ENCODE measurements at places on chromosomes 3 and 15.

DNA sequence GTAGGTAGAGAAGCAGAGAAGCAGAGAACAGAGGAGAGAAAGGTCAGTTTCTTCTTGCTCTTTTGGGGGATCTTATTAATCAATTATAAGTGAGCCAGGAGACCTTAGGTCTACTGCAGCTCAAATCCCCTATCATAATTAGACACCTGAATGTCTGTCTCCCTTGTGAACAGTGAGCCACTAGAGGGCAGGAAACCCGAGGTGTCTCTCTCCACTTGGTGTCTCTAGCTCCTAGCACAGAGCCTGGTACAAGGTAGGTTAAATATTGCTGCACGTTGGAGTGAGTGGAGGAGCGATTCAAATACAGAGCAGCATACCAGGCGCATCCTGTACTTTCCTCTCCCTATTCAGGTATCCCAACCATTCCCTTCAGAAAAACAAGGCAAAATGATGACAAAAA is 2.0 kb upstream of the ST8SIA2 start:
- DNase-seq, result peak; percentile 52

DNA sequence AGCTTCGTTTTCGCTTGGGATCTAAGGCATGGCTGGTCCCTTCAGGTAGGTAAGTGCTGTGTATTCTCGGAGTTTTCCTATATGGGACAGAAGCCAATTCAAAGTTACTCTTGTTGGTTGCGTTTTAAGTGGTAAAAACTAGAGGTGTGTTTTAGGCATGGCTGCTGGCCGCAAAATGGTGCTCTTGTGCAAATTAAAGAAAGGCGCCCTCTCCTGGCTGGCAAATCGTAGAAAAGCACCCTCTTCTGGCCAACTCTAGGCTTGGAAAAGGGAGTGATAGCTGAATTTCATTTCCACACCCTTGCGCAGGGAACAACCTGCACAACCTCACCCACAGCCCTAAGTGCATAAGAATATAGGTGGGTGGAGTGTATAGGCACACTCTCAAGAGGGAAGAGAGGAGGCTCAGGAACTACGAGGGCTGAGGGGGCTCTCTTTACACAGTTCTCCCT is 23.5 kb downstream of the DRD3 start:
- DNase-seq, result peak; percentile 12

GRCh38 chr3:188370081-188370830 is 216.3 kb downstream of the LPP start:
- no peak for DNase-seq

DNA sequence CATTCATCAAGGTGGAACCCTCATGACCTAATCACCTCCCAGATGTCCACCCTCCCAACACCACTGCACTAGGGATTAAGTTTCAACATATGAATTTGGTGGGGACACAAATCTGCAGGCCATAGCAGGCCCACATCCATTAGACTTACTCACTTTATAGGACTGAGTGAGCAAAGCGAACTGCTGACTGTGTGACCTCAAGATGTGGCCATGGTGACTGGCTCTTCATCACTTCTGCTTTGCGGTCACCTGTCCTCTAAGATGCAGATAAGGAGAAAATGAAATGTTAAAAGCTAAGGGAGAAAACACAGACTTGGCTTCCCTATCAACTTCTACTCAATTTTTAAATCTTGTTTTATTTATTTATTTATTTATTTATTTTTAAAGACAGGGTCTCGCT is 14.5 kb upstream of the DCP1A start:
- no peak for DNase-seq

DNA sequence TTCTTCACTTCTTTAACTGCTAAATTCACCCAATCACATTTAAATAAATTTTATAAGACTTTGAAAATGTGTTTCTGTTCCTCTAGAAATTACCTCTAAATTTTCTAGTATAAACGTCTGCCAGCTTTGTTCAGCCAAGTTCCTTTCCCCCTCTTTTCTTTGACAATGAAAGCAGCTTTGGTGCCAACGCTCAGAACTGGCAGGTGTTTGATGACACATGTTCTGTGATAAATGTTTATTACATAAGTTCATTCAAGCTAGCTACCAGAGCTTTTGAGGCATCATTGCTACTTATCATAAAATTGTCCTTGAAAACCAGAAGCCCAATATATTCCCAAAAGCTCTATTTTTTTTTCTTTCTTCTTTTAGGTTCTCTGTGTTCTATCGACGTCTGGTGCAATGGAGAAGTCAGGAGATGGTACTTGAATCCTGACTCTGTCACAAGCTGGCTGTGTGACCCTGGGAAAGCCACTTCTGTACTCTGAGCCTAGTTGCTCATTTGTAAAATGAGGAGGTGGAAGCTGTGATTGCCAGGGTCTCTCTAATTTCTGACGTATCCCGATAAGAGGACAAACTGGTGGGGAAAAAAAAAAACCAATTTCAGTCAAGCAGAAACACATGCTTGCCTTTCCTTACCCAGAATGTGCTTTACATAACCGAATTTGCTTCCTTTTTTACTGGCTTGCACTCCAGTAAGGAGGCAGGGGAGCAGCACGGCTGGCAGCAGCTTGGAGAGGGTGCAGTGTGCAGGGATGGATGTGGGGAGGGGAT is 187.1 kb upstream of the LPP start:
- DNase-seq, result no peak

GRCh38 chr15:35505809-35506208 is 40.2 kb downstream of the DPH6 start:
- no peak for DNase-seq

- no peak for DNase-seq
Measured at GRCh38 chr15:81830520-81830919, 215.3 kb downstream of the MEX3B start.

DNA sequence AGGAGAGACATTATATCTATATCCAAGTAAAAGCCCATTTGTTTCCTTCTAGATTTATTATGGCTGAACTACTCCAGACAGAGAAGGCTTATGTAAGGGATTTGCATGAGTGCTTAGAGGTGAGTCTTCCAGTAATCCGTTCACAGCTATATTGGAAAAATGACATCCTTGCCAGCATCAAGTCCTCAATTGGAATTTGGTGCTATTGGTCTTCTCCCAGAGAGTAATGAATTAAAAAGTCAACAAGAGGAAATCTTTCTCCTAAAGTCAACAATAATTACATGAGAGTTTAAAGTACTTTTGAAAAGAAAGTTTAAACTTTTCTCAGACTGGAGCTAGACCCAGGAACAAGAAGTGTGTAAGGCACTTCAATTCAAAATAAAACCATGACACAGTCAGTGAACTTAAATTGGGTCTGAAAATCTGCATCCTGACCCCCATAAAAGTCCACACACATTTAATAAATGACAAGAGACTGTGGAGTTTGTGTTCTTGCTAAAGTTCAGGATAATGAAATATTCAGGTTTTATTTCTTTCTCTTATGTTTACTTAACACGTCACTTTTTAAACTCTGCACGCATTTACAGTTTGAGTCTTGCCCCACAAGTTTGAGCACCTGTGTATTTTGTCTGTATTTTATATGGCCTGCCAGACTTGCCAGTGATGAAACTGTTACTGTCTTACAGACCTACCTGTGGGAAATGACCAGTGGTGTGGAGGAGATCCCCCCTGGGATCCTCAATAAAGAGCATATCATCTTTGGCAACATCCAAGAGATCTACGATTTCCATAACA is 268.2 kb upstream of the UMPS start:
- DNase-seq, result no peak

DNA sequence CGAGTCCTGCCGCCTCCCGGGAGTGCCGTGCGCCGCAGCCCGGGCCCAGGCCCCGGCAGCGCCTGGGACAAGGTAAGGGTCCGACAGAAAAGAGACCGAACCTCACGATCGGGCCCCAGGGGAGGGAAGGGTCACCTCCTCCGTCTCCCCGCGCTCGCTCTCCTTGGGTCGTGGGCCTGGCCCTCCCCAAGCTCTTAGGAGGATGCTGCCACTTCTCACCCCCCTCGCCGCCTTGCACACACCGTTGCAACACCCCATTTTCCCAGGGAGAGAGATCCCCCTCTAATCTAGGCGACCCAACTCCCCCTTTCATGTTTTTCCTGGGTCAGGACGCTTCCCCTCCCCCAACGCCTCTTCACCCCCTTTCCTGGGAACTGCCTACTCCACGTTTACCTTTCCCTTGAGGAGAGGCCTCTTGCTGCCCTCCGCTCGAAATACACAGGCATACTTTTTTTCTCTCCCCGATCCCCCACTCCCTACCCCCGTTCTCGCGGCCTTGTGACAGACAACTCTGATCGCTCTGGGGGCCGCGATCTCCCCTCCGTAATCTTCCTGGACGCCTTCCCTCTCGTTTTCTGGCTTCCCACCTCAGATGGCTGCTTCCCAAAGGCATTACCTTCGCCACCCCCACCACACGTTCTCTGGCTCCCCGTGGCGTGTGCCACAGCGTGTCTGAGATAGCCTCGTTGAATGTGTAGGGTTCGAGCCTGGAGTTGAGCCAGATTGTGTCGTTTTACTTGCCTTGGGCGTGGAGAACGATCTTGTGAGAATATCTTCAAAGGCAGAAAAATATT is 688 bp downstream of the SETD5 start:
- peak; percentile 46 for DNase-seq

DNA sequence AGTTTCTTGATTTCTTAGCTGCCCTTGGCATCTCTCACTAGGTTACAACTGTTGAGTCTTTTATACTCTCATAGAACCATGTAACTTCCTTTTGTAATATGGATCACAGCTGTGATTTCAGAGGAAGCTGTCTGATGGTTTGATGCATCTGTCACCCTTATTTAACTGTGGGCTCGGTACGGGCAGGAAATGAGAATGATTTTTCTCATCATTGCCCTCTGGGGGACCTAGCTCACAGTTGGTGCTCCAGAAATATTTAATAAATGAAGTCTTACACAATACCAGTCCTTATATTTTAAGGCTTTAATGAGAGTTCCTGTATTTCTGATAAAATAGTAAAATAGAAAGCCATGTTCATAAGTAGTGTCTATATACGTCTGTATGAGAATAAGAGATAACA is 151.2 kb downstream of the EBLN2 start:
- DNase-seq, result no peak

- DNase-seq, result no peak
Measured at GRCh38 chr3:12229146-12229851, 59.6 kb upstream of the PPARG start.

GRCh38 chr3:37130448-37130847 is 43.9 kb downstream of the LRRFIP2 start:
- no peak for DNase-seq

DNA sequence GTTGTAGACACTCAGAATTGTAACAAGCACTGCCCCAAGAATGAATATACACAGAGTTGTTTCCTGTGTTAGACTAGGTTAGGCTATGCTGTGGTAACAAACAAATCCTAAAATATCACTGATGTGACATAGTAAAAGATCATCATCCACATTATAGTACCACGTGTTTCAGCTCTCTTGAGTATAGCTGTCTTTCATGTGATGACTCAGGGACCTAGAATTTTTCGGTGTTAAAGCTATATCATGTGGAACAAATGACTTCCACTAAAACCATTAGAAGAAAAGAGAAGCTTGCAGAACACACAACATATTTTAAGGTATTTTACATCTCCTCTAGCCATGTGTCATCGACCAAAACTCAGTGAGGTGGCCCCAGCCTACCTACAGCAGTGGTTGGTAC is 307.9 kb upstream of the RBMS3 start:
- peak; percentile 64 for DNase-seq

- no peak for DNase-seq
Measured at GRCh38 chr3:112394003-112394640, 61.2 kb downstream of the CD200 start.

DNA sequence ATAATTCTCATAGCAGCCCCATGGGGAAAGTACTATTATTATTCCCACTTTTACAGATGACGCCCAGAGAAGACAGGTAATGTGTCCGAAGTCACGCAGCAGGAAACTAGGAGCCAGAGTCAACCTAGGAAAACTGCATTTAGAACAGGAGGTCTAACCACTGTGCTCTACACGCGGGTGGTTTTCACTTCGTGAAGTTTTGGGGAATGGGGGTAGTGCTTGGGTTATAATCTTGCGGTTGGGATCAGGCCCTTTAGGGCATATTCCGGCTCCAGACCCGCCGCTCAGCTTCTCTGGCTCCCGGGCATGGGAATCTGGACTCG is 5.2 kb downstream of the TPM1 start:
- DNase-seq, result no peak

- no peak for DNase-seq
Measured at GRCh38 chr15:58306591-58307312, 125.0 kb upstream of the LIPC start.

DNA sequence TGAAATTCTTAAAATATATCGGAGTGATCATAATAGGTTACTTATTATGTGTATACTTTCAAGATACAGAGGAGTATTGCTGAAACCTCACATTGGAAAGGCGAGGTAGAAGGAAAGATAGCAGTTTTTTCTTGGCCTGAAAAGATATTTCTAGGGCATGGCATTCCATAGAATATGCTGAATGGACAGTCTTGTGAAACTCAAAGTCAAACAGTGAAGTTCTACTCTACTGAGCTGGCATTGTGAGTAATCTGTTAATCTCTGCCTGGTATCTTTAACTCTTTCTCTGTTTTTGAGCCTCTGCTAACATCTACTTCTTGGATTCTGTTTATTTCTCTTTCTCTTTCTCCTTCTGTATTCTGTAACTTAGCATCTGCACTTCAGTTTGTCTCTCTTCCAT is 176.3 kb upstream of the ZBTB20 start:
- no peak for DNase-seq

- DNase-seq, result no peak
Measured at GRCh38 chr3:58416191-58416590, 17.4 kb downstream of the PDHB start.

DNA sequence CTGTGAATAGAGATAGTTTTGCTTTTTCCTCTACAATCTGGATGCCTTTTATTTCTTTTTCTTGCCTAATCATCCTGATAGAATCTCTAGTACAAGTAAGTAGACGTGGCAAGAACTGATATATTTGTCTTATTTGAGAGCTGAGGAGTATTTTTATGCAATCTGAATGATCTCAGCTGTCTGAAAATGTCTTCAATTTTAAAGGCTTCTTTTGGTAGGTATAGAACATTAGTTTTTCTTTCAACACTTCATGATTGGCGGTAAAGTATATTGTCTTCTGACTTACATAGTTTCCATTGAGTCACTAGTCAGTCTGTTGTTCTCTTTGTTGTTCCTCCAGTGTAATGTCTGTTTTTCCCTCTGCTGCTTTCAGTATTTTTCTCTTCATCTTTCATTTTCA is 31.3 kb downstream of the MGA start:
- peak; percentile 42 for DNase-seq

- DNase-seq, result peak; percentile 21
Measured at GRCh38 chr15:44545913-44546802, 9.2 kb downstream of the EIF3J start.

GRCh38 chr15:82567661-82568060 is 27.4 kb upstream of the RPS17 start:
- no peak for DNase-seq

GRCh38 chr3:85846940-85847339 is 888.2 kb downstream of the CADM2 start:
- DNase-seq, result no peak

GRCh38 chr3:13556207-13556606 is 7.3 kb downstream of the FBLN2 start:
- no peak for DNase-seq
